Type B pancreatic cell (in vitro differentiated cells): ENCODE measurements at places on chromosomes 5 and 9. TPM values are rescaled to one million over a fixed set of nuclear protein-coding genes. Genes with fewer than 3 reads are reported as not detected.

- H3K27me3 ChIP-seq, result no peaks in the 10 kb centered on the region
- no peaks in the 10 kb centered on the region for H3K36me3 ChIP-seq
- no peak overlapping the region for H3K4me3 ChIP-seq
- no peak for DNase-seq
Measured at GRCh38 chr5:172035049-172035448, 28.6 kb upstream of the FBXW11 start.

Gene EPB41L4B
- total RNA-seq, result 14.4 and 29.1 TPM in 2 replicates

DNA sequence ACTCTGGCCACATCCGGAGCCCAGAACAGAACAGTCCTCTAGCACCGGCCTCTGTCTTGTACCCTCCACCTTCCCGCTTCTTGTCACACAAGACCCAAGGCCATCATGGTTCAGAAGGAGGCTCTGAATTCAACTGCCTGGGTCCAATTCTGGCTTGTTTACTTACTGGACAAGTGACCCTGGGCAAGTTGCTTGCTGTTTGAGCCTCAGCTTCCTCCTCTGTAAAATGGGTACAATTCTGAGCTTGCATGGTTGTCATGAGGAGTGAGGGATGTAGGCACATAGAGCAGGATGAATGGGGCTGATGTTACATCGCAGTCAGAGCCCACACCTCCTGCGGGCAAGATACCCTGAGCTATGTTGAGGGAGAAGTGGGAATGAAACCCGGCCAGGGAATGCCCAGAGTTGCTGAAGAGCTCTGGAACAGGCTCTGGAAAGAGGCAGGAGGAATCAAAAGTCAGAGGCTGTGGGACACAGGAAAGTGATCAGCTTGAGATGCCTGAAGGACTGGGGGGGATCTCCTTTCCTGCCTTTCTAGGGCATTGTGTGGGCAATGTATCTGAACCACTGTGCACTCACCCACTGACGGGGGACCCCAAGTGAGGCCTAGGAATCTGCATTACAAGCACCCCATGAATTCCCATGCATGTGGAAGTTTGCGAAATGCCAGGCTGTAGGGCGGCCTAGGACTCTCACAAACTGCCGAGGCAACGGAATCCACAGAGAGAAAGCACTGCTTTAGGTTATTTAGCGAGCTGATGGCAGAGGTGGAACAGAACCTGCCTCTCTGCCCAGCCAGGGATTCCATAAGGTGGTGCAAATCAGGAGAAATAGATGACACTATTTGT is 29.4 kb upstream of the IL17B start:
- no peaks in the 10 kb centered on the region for H3K27me3 ChIP-seq
- no peak overlapping the region for H3K27ac ChIP-seq
- H3K4me3 ChIP-seq, result peak overlapping the region; percentile 93

Gene PCDHB9
- total RNA-seq, result 2.2 and 2.8 TPM in 2 replicates

DNA sequence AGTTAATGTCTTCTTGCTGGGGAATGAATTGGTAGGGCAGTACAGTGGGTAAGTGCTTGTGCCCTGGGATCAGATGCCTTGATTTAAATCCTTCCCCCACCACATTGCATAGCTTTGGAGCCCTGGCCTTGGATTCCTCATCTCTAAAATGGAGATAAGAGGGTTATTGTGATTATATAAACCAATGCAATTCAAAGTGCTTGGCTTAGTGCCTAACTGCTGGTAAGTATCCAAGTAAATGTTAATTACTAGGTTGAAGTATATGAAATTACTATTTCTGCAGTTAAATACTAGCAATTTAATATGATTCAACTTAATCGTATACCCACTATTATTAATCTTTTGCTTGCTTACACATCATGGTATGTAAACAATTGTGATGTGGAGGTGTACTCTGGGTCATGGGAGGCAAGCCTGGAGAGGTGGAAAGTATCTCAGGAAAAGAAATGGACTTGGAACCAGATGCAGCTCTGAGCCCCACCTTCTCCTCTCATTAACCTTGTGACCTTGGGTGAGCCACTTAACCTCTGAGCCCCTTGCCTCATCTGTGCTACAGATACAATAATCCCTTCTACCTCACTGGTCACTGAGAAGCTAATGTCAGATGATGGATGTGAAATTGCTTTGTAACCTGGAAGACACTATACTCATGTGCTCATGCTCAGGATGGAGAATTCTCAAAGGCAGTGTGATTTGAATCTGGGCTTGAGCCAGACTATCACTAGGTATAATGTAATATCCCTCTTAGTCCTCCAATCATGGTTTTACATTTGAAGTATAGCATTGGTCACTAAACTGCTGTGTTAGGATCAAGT is 23.8 kb downstream of the NEUROG1 start:
- no peaks in the 10 kb centered on the region for H3K36me3 ChIP-seq
- H3K27ac ChIP-seq, result no peak overlapping the region
- H3K4me3 ChIP-seq, result no peak overlapping the region
- peaks cover 12% of the 10 kb centered on the region for H3K4me1 ChIP-seq
- H3K27me3 ChIP-seq, result peaks cover 52% of the 10 kb centered on the region
- no peak for DNase-seq

DNA sequence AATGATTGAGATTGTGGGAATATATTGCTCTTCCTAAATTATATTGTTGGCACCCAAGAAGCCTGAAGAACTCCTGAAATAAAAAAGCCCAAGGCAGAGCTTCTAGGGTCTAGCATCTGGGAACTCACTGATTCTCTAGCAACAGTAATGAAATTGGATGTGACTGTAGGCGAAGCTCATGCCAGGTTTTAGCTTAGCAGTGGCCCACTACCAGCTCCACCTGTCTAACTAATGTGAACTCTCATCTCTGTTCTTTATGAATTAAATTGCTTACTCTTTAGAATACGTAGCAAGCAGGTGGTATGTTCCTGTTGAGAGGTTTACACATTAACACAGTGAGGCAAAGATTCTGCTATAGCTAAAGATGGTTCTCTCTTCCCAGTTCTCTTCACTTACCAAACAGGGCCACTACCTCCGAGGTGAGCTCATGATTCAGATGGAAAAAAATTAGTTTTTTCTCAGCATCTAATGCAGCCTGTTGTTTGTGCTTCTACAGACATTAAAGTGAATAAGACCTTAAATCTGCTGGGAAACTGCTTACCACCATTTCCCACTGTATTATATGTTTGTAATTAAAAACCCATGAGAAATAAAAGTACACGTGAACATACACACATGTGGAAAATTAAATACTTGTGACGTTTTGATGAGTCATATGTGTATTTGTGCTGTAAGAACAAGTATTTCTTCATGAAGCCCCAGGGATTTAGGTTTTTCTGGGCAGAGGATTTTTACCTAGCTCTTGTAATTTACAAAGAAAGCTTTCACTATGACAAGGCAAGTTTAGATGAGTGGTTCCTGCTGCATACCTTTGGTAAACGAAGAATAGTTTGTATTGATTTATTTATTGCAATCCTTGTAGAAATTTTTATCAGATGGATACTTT is 360.1 kb downstream of the KDM4C start:
- DNase-seq, result no peak
- H3K4me3 ChIP-seq, result no peak overlapping the region
- H3K36me3 ChIP-seq, result peaks cover 4% of the 10 kb centered on the region
- H3K27ac ChIP-seq, result no peak overlapping the region
- H3K27me3 ChIP-seq, result no peaks in the 10 kb centered on the region
- no peaks in the 10 kb centered on the region for H3K4me1 ChIP-seq

DNA sequence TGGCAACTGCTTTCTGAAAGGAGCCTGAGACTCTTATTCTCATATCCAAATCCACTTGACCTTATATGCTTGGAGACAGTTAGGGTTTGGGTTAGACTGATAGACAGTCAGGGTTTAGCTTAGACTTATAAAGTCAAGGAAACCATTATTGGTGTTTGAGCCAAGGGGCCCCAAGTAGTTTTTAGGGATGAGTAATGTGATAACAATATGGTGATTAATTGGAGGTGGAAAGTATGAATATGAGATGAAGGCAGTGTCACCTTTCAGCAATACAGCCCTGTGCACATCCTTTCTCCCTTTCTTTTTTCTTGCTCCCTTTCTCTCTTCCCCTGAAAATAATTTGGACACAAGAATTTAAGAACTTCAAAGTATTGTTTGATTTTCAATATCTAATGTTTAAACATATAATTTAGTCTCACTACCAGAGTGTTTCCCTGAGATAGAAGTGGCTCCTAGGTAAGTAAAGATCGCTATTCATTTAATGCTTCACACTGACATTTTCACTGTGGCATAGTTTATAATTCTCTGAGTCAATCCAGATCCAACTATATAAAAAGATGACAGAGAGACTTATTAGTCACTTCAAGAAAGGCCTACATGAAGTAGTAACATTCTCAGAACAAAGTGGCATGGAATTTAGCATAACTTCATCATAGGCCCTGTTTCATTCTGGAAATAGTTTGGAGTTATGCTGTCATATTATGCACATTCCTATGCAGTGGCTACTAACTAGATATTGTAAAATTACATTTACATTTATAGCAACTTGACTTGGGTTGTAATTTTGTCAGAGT is 200.8 kb downstream of the CHSY3 start:
- no peaks in the 10 kb centered on the region for H3K36me3 ChIP-seq
- H3K4me1 ChIP-seq, result no peaks in the 10 kb centered on the region
- no peaks in the 10 kb centered on the region for H3K27me3 ChIP-seq
- no peak overlapping the region for H3K27ac ChIP-seq
- H3K4me3 ChIP-seq, result no peak overlapping the region
- DNase-seq, result no peak

DNA sequence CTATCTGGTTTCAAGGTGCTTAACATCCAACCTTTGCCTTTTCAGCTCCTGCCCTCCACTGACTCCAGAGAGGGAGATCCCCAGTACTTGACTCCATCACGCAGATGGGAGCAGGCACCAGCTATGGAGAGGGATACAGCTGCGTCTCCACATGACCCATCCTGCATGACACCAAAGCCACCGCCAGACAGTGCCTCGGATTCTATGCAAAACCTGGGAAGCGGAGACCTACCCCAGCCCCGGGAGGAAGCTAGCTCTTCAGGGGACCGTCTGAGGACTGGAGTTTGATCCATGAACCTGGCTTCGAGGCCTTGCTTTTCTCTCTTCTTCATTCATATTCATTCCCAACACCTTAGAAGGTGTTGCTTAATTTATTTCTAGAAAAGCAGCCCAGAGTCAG is 24.8 kb downstream of the HRH2 start:
- no peak overlapping the region for H3K27ac ChIP-seq
- no peaks in the 10 kb centered on the region for H3K4me1 ChIP-seq
- H3K27me3 ChIP-seq, result peaks cover 37% of the 10 kb centered on the region
- DNase-seq, result no peak
- H3K4me3 ChIP-seq, result no peak overlapping the region
- H3K36me3 ChIP-seq, result no peaks in the 10 kb centered on the region

Gene FAM151B
- total RNA-seq, result 2.9 and 3.0 TPM in 2 replicates
